Ascending aorta (tissue), 2 donors: ENCODE measurements at places on chromosomes 13 and 19.

DNA sequence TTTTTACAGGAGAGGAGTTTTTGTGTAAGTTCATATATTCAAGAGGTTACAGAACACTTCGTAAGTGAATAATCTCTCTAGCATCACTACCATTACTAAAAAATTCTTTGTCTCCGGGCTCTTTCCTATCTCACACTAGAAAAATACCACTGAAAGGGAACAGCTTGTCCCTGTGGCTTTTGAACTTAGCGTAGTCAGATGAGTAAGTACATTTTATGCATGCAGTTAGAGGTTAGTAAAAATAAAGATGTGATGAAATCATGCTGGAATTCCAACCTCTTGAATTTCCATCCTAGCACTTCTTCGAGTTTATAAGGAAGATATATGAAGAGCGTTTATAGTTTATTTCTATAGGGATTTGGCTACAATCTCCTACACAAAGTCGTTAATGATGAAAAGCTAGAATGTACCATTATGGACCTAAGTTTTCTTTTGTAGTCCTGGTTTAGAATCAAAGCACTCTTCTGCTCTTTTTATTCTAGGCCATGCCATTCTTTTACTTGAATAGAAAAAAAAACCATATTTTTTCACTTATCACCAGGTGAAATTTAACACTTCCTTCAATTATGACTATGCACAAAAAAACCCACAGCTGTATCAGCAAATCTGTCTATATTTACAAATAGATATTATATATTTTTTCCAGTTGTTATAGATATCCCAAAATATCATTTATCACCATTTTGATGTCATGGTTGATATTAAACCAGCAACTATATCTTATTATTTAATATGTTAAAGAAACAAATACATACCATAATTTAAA is 139.9 kb upstream of the PCDH9 start:
- no peak for DNase-seq

- DNase-seq = no peak
Measured at GRCh38 chr13:40792284-40793051, 3.1 kb downstream of the SLC25A15 start.

GRCh38 chr13:51500687-51501086 is 47.9 kb upstream of the INTS6 start:
- DNase-seq = no peak

DNA sequence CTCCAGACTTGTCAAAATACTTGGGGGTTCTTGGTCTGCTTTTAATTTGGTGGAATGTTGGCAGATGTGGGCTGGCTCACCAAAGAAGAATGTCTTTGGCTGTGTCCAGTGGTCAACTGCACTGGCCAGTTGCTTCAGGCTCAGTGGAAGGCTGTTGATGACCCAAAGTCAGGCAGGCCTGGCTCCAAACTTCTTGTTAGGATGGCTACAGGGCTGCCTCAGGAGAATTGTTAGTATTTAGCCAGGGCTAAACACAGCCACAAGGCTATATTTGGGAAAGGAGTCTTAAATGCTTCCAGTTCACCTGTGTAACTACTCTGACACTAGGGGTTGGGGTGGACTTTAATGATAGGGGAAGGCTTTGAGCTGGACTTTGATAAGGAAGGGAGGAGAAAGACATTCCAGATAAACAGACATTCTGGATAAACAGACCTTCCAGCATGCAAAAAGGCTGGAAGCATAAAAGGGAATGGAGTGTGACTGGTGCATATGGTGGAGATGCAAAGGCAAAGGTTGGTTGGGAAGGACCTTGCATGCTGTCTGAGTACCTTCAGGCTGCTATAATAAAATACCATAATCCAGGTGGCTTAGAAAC is 116.8 kb downstream of the FOXO1 start:
- no peak for DNase-seq

DNA sequence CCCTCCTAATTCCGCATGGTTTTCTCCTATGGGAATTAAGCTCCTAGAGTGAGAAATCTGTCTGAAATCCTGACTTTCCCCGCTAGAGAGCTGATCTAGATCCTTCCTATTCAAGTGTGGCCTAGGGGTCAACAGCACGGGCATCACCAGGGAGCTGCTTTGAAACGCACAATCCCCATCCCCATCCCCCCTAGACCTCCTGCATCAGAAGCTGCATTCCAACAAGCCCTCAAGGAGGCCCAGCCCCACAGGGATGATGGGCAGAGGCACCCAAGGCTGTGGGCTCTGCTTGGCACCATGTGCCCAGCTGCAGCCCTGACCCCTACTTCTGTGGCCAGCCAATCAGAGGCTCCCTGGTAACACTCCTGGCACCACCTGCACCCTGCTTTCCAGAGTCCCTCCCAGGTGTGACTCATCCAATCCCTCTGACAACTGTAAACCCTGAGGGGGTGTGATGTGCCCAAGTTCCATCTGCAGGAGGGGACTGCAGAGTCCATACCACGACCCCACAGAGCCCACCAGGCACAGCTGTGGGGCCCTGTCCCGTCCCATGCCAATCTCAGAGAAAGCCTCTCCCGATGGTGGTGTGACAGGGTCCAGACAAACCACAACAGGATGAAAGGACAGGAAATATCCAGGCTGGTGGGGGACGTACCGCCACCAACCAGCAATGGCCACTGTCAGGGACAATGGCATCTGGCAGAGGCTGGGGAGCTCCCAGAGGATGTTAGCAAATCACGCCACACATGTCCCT is 19.8 kb upstream of the SLC35E1 start:
- DNase-seq = no peak

DNA sequence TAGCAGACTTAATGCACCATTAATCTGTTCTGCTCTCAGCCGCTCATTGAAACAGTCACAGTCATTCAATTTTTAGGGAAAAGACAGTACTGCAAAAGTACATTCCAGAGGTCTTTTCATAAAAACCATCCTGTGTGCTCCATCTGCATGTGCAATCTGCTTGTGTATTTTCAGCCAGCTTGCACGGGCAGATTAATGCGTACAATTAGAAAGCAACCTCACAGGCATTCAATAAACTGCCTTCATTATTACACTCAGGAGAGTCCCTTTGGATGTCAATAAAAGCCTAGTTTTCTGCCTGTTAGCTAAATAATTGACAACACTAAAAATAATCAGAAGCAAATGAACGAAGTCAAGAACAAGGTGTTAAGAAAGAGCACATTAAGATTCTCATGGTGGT is 41.9 kb downstream of the EPSTI1 start:
- no peak for DNase-seq

DNA sequence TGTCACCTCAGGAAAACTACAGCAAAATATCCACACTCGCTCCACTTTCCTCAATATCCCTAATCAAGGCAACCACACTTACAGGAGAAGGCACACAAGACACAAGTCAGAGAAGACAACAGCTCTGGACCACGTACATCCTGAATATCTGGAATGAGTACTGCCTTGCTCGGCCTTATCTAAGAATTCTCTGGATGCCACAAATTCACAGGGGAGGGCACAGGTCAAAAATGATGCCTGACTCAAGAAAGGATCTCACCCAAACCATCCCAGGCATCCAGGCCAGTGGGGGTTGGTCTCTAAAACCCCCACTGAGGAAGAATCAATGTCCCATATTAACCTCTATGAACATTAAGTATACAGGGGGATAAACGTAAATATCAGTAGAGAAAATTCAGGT is 29.9 kb downstream of the ATP7B start:
- no peak for DNase-seq

DNA sequence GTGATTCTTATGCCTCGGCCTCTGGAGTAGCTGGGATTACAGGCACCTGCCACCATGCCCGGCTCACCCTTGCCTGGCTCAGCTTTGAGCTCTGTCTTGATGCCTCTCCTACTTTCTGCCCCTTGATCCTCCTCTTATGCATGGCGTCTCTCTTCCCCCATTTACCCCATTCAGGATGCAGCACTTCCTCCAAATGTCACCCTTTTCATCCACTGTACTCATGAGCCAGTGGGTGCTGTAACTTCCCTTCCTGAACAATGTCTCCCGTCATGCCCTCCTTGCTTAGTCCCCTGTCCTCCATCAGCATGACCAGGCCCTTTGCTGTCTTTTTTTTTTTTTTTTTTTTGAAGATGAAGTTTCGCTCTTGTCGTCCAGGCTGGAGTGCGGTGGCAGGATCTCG is 3.4 kb upstream of the SIGLEC9 start:
- no peak for DNase-seq

- DNase-seq = no peak
Measured at GRCh38 chr13:59679254-59679653, 484.5 kb downstream of the DIAPH3 start.

GRCh38 chr13:99648066-99648665 is 146.9 kb downstream of the TM9SF2 start:
- no peak for DNase-seq

DNA sequence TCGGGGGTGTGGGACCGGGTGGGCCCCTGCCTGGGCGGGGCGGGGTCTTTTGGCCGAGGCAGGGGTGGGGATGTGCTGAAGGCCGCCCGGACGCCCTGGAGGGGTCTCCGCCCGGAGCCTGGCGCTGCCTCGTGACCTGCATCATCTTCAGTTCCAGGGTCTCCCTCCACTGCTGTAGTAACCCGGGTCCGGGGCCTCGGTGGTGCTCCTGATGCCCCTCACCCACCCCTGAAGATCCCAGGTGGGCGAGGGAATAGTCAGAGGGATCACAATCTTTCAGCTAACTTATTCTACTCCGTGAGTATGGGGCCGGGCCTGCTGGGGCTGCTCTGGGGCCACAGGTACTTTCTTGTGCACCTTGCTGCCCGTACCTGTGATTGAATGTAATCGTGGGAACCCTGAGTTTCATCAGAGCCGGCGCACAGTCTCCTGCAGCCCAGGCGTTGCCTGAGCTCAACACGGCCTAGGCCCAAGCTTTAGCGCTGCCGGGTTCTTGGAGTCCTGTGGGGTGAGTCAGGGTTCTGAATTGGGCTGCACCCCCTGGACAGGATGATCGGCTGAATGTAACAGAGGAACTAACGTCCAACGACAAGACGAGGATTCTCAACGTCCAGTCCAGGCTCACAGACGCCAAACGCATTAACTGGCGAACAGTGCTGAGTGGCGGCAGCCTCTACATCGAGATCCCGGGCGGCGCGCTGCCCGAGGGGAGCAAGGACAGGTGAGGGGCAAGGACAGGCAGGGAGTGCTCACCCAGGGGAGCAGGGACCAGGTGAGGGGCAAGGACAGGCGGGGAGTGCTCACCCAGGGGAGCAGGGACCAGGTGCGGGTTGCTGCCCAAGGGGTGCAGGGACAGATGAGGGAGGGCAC is 10.5 kb downstream of the PEAK3 start:
- peak; percentile 75 for DNase-seq

DNA sequence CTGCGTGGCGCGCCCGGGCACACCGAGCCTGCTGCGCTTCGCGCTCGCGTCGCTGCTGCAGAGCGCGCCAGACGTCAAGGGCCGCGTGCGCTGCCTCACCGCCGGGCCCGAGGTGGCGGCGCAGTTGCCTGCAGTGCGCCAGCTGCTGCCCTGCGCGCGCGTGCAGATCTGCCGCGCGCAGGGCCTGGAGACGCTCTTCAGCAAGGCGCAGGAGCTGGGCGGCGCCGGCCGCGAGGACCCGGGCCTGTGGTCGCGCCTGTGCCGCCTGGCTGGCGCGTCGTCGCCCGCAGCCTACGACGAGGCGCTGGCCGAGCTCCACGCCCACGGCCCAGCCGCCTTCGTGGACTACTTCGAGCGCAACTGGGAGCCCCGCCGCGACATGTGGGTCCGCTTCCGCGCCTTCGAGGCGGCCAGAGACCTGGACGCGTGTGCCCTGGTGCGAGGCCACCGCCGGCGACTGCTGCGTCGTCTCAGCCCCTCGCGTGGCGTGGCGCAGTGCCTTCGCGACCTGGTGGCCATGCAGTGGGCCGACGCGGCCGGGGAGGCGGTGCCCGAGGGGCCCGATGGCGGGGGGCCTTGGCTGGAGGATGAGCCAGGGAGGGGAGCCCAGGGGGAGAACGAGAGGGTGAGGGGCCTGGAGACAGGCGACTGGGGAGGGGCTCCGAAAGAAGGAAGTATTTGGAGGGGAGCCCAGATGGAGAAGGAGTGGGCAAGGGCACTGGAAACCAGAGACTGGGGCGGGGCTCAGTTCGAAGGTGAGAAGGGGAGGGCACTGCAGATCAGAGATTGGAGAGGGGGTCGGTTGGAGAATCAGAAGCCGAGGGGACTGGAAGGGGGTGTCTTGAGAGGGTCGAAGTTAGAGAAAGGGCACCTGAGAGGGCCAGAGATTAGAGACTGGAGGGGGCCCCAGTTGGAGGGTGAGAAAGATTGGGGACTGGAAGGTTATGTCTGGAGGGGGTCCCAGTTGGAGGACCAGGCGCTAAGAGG is 24.7 kb downstream of the ZSWIM9 start:
- no peak for DNase-seq

- DNase-seq = no peak
Measured at GRCh38 chr13:39870197-39870747, 214.8 kb downstream of the COG6 start.

DNA sequence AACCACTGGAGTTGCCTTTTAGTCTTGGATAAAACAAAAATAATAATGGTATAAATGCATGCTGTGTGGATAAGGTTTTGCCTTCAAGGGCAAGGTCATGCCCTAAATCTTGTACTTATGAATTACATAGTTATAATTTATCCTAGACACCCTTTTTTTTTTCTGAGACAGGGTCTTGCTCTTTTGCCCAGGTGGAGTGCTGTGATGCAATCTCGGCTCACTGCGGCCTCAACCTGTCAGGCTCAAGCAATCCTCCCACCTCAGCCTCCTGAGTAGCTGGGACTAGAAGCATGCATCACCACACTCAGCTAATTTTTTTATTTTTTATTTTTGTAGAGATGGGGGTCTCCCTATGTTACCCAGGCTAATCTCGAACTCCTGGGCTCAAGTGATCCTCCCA is 7.7 kb upstream of the DACT3 start:
- no peak for DNase-seq

DNA sequence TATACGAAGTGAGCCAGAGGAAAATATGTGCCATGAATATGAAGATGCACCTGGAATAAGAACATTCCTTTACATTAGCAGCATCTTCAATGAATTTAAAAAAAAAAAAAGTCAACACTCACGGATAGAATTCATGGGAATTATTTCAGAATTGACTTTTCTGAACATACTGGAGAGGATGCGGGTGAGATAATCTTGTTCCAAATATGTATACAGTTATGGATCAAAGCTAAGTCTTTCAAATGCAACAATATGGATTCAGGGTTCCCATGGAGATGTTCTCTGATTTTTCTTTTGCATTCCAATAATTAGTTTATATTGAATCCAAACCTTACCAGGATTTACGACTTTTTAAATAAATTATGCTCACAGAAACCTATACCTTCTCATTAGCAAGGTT is 1660.7 kb downstream of the SLITRK1 start:
- no peak for DNase-seq

- DNase-seq = no peak
Measured at GRCh38 chr13:32378012-32378411, 49.9 kb downstream of the N4BP2L1 start.
